ENCODE measurements at places on chromosomes 2 and 18.

- DNase-seq: no peak
These were observed 373.2 kb downstream of the TRIB2 start for GRCh38 chr2:13089971-13090370.

- DNase-seq: no peak
These were observed 117.3 kb upstream of the STON1 start for GRCh38 chr2:48412443-48413250.

- DNase-seq: no peak
These were observed 5.9 kb upstream of the TRABD2A start for GRCh38 chr2:84886791-84887190.

- DNase-seq: no peak
These were observed 3.6 kb downstream of the ACTR1B start for GRCh38 chr2:97660044-97660774.

GRCh38 chr2:30300122-30300455 is 68.8 kb downstream of the LBH start:
- DNase-seq: no peak

DNA sequence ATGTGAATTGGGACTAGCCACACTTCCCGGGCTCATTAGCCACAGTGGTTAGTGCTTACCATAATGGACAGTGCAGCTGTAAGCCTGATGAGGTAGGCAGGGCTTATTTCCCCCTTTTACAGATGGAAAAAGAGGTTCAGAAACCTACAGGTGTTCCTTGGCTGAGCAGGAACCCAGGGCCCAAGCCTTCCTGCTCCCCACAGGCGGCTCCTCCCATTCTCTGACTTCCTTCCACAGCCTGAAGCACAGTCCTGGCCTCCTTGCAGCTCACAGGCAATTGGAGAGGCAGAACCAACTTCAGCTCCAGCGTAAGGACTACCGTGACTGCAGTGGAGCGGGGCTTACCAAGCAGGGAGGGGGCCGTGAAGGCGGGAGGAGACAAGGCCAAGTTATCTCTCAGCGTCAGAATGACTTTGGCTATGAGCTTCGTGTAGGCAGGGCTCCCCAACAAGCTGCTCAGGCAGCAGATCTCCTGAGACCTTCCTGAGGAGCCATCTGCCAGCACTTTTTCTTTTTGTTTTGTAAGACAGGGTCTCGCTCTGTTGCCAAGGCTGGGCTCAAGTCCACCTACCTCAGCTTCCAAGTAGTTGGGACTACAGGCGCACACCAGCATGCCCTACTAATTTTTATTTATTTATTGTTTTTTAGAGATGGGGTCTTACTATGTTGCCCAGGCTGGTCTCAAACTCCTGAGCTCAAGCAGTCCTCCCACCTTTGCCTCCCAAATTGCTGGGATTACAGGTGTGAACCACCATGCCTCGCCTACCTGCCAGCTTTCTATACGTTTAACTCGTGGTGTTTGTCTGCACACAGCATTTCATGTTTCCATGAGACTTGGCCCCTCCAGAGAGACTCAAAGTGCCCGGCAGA is 34.2 kb upstream of the NT5DC4 start:
- DNase-seq: no peak

DNA sequence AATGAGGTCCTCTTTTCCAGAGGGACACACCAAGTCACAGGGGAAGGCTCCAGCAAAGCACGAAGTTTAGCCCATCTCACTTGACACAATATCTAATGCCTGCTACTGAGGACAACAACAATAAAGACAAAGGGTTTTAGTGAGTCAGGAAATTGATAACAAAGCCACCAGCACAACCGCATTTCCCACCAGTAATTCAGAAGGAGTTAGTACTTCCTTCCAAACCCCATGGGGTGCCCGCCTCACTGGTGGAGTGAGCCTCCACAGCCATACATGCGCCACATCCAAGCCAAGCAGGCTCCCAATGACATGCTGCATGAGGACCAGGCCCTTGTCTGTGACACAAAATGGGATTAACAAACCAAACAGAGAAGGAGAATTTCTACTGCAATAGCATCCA is 40.1 kb downstream of the MRPL35 start:
- no peak for DNase-seq

- no peak for DNase-seq
These were observed 37.1 kb downstream of the MBD2 start for GRCh38 chr18:54187372-54187771.

GRCh38 chr2:28470759-28471158 is 25.1 kb upstream of the PLB1 start:
- no peak for DNase-seq

GRCh38 chr2:217981084-217981730 is 21.6 kb downstream of the TNS1 start:
- no peak for DNase-seq

DNA sequence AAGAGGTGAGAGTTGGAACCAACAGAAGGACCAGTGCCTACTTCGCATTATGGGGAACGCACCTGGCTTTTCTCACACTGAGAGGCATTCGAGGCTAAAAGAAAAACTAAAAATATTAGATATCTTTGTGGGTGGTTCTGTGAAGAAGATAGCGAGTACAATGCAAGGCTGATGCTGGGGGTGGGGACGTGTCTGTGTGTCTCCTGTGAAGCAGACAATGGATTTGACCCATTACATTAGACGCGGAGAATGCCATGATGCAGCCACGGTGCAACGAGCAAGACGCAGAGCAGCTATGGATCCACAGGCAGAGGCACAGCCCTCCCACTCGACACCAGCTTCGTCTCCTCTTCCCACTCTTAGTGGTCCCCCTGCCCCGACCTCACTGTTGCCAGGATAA is 61.0 kb downstream of the ADCY3 start:
- DNase-seq: no peak

DNA sequence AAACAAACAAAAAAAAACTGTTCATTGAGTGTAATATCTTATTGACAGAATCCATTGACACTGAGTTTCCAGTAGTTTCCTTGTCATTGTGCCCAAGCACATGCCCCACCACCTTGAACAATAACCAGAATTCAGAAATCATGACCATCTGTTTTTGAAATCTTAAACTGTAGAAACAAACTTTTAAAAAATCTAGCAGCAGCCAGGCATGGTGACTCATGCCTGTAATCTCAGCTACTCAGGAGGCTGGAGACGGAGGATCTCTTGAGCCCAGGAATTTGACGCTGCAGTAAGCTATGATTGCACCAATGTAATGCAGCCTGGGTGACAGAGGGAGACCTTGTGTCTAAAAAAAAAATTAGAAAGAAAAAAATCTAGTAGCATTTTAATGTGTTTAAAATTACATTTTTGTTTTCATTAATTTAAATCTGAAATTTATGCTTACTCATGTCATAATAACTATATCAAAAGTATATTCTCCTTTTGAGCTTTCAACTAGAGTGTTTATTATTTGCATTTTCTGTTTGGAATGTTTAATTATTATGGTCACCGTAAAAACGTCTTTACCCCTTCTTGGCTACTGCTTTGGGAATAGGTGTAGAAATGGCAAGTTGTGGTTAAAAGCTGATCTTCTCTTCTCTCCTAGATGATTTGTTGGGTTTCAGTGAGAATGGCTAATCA is 25.2 kb upstream of the STON1 start:
- no peak for DNase-seq

DNA sequence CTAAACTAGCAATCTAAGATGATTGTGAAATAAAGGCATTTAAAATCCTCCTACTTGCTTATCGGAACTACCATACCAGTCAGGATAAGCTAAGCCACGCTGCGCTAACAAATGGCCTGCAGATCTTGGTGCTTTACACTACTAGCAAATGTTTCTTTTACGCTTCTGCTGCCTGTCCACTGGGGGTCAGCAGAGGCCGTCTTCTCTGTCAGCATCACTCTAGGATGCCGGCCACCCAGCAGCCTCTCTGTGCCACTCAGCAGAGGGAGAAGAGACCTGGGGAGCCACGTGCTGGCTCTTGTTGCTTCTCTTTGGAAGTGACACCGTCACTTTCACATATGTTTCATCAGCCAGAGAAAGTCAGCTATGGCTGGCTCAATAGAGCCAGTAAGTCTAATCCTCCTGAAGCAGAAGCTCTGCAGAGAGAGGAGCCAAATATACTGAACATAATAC is 36.6 kb downstream of the COPS8 start:
- peak; percentile 25 for DNase-seq

DNA sequence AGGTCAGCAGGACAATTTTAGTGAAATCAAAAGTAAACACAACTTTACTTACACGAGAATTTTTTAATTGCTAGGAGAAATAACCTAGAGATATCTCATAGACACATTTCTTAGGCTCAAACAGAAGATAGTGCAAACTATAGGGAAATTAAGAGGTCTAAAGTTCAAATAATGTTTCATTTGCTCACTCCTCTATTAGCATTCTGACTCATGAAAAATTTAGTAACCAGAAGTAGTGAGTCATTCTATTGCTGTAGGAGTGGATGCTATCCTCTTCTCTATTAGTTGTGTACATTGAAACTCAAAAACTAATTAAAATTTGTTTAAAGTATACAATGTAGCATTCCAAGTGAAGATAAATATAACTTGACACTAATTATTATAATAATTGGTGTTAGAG is 908.3 kb upstream of the TMEFF2 start:
- DNase-seq: no peak

All from activated CD4-positive, alpha-beta T cell treated with anti-CD3 and anti-CD28 coated beads for 4 hours (primary cell).